ENCODE measurements at places on chromosomes 3 and 15.

DNA sequence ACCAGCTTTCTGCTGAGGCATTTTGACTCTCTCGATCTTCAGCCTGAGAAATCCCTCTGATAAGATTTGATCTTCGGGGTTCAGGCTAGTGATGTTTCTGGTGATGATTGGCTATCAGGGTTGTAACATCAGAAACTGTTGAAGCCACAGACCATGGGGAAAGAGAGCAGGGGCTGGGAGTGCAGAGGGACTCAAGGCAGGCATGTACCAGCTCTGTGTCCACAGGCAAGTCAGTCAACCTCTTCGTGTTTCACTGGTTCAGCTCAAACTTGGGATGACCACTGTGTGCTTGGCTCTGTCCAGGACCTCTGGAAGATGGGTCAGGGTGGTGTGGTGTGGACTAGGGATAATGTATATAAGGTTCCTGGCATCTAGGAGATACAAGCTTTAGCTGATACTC is 116.5 kb downstream of the EEFSEC start:
- DNase-seq = no peak
- no peak overlapping the region for H3K4me3 ChIP-seq
- no peaks in the 10 kb centered on the region for H3K27me3 ChIP-seq
- peaks cover 2% of the 10 kb centered on the region for H3K4me1 ChIP-seq

DNA sequence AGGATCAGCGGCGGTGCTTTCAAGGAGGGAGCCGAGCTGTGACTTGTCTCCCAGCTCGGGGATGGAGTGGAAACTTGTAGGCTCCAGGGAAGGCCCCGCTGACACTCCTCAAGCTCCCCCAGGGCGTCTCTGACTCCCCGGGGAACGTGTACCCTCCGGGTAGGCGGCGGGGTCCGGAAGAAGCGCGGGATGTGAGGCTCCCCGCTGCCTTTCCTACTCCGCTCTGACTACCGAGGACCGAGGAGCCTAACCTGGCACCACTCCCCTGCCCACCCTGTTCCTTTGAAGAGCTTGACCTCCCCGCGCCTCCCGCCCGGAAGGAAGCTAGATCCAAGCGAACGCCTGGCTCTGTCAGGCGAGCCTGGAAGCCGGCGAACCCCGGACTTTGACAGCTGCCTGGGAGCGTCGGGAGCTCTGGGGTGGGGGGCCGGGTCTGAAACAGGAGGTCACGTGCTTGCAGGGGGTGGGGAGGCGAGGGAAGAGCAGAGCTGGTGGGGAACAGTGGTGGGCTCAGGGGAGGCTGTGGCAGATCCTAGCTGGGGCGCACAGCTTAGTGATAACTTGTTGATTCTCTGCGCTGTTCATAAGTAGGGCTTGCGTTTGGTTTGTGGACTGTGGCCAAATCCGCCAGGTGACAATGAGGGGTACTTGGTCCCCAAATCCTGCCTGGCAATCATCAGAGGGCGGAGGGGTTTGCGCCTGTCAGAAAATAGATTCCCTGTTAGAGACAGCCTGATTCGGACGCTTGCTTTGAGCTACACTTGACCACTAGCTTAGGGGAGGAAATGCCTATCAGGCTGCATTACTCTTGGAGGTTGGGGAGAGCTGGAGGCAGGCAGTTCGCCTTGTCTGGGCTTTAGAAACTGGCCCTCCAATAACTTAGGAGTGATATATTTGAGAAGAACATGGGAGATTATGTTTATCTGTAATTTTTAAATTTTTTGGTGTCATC is 1.2 kb downstream of the CLSTN2 start:
- no peaks in the 10 kb centered on the region for H3K27me3 ChIP-seq
- H3K36me3 ChIP-seq = no peaks in the 10 kb centered on the region
- peak; percentile 36 for DNase-seq

GRCh38 chr15:92028389-92028724 is 174.8 kb downstream of the SLCO3A1 start:
- H3K27ac ChIP-seq = no peak overlapping the region
- DNase-seq = no peak
- H3K27me3 ChIP-seq = no peaks in the 10 kb centered on the region
- no peaks in the 10 kb centered on the region for H3K36me3 ChIP-seq
- H3K4me3 ChIP-seq = no peak overlapping the region

DNA sequence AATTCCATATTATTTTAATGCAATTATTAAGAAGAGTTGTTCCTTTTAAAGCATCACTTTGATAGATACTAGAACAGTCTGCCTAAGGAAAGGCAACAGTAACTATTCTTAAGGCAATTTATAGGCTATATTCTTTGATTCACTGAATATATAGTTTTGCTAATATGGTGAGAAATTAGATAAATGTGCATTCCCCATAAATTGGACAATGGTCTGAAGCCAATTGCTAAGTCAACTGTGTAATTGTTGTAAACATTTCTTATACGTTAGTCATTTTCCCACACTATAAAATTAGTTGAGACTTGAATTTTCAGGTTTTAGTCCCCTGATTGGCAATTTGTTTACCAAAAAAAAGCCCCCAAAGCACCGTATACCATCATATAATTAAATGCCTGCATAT is 263.0 kb upstream of the NECTIN3 start:
- no peaks in the 10 kb centered on the region for H3K4me1 ChIP-seq
- H3K27ac ChIP-seq = no peak overlapping the region
- DNase-seq = no peak
- H3K36me3 ChIP-seq = no peaks in the 10 kb centered on the region

DNA sequence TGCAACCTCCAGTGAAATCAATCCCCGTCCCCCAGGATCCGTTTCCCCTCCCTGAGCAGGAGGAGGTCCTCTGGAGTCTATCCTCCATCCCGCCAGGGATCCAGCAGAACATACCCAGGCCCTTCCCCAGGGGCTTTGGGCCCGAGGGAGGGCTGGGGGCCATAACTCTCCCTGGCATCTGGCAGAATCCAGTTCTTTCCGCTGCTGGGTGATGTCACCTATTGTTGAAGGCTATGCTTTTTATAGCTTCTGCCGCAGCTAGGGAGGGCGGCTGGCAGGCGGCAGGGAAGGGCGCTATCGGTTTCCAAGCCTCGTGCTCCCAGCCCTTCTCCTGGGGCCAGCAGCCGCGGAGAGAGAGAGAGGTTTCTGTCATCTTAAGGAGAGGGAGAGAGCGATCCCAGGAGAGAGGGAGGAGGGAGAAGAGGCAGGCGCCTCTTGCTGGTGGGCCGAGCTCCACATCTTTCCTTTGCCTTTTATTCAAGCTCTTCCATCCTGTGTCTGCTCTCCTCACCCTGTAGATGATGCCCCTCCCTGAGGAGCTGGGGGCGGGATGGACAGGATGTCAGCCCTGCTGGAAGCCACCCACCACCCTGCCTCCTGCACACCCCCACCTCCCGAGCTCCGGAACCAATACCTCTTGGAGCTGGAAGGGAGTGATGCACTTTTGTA is 120.1 kb downstream of the ANP32A start:
- H3K27ac ChIP-seq = peak overlapping the region; percentile 27
- no peak for DNase-seq
- no peaks in the 10 kb centered on the region for H3K36me3 ChIP-seq
- no peaks in the 10 kb centered on the region for H3K4me1 ChIP-seq
- H3K4me3 ChIP-seq = no peak overlapping the region

DNA sequence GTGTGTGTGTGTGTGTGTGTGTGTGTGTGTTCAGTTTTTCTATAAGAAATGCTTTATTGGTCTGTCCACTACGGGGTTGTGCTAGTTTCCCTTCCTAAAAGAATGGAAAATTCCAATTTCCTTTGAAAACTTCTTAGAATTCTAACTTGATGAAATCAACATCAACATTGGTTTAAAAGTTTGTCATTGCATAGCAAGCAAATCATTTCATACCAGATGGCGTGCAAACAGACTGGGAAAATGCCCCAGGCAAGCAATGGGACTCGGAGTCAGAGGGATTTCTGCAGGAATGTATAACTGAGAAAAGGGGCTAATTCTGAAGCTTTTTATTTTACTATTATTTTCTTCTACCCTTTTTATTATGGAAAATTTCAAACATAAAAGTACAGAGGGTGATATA is 13.1 kb upstream of the DYNC1LI1 start:
- no peak for DNase-seq
- H3K27me3 ChIP-seq = no peaks in the 10 kb centered on the region
- H3K4me1 ChIP-seq = no peaks in the 10 kb centered on the region
- H3K4me3 ChIP-seq = no peak overlapping the region
- H3K36me3 ChIP-seq = no peaks in the 10 kb centered on the region

Measured in tibial nerve (tissue), 4 donors.